Dermis lymphatic vessel endothelial cell (primary cell): ENCODE measurements at places on chromosomes 11 and 22. TPM values are rescaled to one million over a fixed set of nuclear protein-coding genes. Genes with fewer than 3 reads are reported as not detected.

Gene C22orf15
- total RNA-seq = 0.09 and 0.33 TPM in 2 replicates

Gene PNPLA5
- total RNA-seq = not detected in 2 replicates

Gene IFTAP
- total RNA-seq = 19.8 and 29.6 TPM in 2 replicates

Gene EFCAB6
- 0.22 and 1.1 TPM in 2 replicates for total RNA-seq

Gene CBX7
- 4.0 and 5.3 TPM in 2 replicates for total RNA-seq

Gene PHOX2A
- not detected in 2 replicates for total RNA-seq

Gene NLRP14
- not detected in 2 replicates for total RNA-seq

Gene TAF10
- total RNA-seq = 16.8 and 26.7 TPM in 2 replicates

Gene IGSF9B
- not detected in 2 replicates for total RNA-seq

Gene NAALAD2
- 0.11 and 0.60 TPM in 2 replicates for total RNA-seq

Gene CALCB
- total RNA-seq = not detected in 2 replicates

Gene YPEL4
- 0.09 and 0.11 TPM in 2 replicates for total RNA-seq

Gene TESMIN
- 1.9 and 3.1 TPM in 2 replicates for total RNA-seq

Gene CHST1
- total RNA-seq = 0.65 and 1.1 TPM in 2 replicates

Gene CDPF1
- 11.1 and 11.2 TPM in 2 replicates for total RNA-seq

Gene MMP12
- not detected in 2 replicates for total RNA-seq

Gene MICAL3
- 17.0 and 19.0 TPM in 2 replicates for total RNA-seq

Gene APOA5
- not detected in 2 replicates for total RNA-seq

Gene GTSE1
- 1.3 and 1.5 TPM in 2 replicates for total RNA-seq

Gene ELF5
- total RNA-seq = not detected in 2 replicates

Gene HTR3B
- total RNA-seq = not detected in 2 replicates

Gene MISFA
- total RNA-seq = 0.34 and 0.98 TPM in 2 replicates

Gene FOLR2
- not detected in 2 replicates for total RNA-seq

Gene FAM111B
- 3.7 and 4.2 TPM in 2 replicates for total RNA-seq

Gene IFITM1
- 0.09 and 0.65 TPM in 2 replicates for total RNA-seq

Gene IGLL1
- total RNA-seq = not detected in 2 replicates

Gene OSM
- not detected in 2 replicates for total RNA-seq

Gene SPCS2
- total RNA-seq = 22.2 and 25.8 TPM in 2 replicates

Gene ANKK1
- not detected in 2 replicates for total RNA-seq

Gene WBP2NL
- total RNA-seq = 0.11 TPM in 1 of 2 replicates, not detected in the other

Gene CD3G
- total RNA-seq = not detected in 2 replicates

Gene CDON
- total RNA-seq = 1.8 and 2.3 TPM in 2 replicates
